Heart left ventricle (tissue), 16 donors: ENCODE measurements at places on chromosomes 2 and 18.

DNA sequence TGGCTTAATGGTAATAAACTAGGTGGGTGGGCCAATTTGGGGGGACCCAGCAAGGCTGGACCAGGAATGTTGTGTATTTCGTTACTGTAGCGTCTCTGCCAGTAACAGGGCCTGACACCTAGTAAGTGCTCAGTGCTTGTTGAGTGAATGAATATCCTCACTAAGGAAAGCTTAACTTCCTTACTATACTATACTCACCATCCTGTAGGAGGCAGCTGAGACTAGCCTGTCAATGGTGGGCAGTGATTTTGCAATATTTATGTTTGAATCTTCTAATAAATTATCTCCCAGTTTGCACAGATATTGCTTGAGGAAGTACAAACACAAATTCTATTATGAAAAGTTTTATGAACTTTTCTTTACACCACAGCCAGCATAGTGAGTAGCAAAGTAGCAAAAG, 370.7 kb upstream of the SYT4 start:
- no peak for DNase-seq

- DNase-seq: no peak
Measured at GRCh38 chr2:146952696-146953095, 892.1 kb upstream of the ACVR2A start.

DNA sequence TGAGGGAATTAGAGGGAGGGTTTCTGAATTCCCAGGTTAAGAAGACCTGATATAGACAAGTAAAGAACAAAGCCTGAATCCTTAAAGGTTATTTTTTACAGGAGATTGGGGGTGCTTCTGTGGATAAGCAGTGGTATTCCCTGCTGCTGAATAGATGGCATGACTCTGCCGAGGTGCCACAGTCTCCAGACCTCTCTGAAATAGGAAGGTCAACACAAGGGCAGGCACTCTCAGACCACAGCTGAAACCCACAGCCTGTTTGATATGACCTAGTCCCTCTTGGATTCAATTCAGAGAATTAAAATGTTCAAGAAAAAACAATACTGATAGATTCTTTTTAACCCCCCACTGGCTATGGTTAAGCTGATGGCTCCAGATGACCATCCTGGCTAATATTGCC, 259.3 kb downstream of the PTGR3 start:
- no peak for DNase-seq

GRCh38 chr2:176751314-176752227, 461.0 kb upstream of the HNRNPA3 start:
- no peak for DNase-seq

- no peak for DNase-seq
Measured at GRCh38 chr2:164694275-164694695, 73.0 kb upstream of the GRB14 start.

DNA sequence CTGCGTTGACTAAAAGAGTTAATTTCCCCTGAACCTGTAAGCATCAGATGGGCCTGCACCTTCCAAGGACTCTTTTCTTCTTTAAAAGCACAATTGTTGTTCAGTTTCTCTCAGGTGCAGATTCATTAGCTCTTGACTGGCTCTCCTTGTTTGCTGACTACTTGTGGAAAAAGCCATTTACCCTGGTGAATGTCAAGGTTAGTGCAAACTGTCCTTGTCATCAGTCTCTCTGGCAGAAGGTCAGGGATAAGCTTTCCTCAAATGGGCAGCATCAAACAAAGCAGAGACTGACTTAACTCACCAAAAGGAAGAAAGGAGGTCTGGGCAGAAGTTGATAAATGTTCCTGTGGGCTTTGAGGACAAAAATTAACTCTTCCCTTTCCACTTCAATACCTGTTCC, 922.7 kb downstream of the BCL11A start:
- no peak for DNase-seq

DNA sequence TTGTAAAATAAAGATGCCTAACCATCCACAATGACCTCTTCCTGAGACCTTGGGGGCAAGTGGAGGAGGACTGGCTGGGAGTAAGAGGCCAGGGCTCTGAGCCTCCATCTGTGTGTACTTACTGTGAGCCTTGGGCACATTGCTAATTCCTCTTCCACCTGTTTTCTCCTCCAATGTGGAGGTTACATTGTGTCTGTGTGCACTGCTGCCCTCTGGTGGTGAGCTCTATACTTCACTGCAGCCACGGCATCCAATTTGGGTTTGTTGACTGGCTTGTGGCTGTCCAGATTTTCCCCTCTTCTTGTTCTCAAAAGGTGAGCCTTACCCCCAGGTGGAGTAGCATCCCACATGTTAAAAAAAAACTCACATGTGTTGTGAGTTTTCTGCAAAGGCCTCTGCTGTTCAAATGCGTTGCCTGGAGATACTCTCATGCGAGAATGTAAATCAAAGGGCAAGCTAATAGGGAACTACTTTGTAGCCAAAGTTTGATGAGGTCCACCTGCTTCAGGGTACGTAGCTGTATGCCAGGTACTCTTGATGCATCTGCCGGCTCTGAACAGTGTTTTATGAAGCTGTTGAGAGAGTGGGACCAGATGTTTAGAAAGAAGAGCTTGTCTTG, 80.8 kb downstream of the APOB start:
- peak; percentile 59 for DNase-seq

GRCh38 chr2:138123741-138124140, 159.5 kb downstream of the HNMT start:
- no peak for DNase-seq

DNA sequence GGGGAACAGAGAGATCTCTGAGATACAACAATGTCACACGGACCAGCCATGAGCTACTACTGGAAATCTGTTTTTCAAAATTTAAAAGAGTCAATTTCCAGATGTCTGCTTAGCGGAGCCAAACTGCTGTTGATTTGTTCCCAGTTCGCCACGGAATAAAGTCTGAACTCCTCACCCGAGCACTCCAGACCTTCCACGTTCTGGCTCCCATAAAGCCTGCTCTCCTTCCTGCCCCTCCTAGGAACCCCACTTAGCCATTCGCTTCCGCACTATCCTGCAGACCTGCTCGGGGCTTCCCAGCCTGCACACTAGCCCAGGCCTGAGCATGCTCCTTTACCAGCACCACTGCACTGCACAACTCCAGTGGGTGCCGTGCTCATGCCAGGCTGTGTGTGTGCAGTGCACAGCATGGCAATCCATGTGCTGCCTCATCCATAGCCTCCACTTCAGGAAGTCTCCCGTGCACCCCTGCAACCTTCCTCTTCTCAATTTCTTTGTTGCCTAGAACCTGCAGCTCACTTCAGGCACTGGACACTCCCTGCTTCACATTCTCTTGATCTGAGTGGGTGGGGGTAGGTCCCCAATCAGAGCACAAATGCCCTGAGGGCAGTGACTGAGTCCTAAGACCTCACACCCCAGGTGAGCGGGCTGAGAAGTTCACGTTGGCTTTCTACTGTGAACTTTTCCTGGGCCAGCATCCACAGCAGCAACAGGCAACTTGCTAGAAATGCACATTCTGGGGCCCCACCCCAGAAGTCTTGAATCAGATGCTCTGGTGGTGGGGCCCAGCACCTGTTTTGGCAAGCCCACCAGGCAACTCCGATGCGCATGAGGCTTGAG, 53.7 kb downstream of the ZBTB7C start:
- DNase-seq: no peak

DNA sequence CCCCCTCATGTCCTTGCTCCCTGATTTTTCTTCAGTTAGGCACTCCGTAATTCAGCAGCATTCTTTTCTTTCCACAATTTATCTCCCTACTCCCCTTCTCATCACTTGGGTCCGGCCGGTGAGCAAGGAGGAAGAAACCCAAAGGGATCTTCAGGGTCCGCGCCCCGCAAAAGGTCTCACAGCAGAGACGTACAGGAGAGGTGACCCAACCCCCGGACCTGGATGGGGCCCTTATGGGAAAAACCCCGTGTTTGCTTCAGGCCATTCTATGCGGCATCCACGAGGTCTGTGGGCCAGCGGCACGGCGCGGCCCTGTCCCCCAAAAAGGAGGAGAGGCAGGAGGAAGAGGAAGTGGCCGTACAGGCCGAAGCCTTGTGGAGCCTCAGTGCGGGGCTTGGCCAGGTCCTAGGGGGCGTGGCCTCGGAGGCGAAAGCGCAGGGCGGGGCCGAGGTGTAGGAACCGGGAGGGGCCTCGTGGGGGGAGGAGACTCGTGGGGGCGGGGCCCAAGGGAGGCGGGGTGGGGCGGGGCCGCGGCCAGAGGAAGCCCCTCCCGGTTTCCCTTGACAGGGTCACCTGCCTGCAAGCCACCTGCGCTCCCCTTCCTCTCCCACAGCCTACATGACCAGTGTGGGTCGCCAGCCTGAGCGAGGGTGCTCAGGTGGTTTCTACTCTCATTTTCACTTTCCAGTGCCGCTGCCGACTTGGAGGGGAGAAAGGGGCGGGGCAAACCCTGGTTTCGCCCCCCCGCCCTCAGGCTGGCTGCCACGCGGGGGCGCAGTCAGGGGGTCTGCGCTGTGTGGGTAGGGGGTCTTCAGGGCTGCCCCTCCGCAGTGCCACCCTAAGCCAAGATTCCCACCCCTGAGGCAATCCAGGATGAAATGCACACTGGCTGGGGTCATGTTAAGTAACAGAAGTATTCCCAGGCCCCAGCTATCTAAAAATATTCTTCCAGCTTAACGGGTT, 156.4 kb upstream of the XPO1 start:
- DNase-seq: peak; percentile 97

GRCh38 chr2:207143215-207144172, 22.3 kb downstream of the KLF7 start:
- peak; percentile 78 for DNase-seq

DNA sequence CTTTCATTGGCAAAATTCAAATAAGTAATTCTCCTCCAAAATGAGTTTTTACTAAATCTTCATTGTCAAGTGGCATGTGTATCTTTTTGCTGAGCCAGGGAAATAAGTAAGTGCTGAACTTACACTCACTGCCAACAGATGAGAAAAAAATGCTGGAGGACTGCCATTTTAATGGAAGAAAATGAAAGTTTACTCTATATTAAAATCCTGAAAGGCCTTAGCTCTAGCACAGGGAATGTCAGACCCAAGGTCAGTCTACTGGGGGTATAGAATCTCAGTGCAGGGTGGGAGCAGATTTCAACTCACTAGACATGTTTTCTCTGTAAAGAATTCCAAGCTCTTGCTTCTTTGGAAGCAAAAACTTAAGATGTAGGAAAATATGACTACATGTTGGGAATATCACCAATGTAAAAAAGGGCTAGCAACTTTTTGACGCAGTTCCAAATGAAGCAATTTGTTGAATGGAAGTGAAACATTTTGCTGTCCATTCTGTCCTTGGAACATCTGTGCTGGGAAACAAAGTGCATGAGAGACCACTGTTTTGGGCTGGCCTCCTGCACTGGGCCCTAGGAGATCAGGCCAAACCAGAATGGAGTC, 127.0 kb downstream of the ST6GAL2 start:
- no peak for DNase-seq

DNA sequence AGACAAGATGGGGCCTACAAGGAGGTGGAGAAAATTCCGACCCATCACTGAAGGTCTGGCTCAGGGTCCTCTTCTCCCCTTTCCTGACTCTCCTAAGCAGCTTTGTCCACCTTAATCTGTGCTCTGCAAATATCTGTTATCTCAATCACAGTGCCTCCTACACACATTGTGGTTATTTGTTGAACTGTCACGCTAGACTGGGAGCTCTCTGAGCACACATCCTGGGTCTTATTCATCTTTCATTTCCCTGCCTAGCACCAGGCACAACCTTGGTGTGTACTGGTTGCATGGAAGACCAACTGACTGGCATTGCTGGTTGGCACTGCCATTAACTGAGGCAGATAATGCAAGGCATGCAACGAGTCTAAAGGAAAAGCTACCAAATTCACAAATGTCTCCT, 122.9 kb upstream of the ST6GAL2 start:
- no peak for DNase-seq
